NCI-H510A treated with DMSO at 0.1 percent for 48 hours (cell line): ENCODE measurements at places on chromosomes 5 and 9.

GRCh38 chr9:95611354-95611753 lies 94.6 kb upstream of the PTCH1 start:
- DNase-seq, result no peak

DNA sequence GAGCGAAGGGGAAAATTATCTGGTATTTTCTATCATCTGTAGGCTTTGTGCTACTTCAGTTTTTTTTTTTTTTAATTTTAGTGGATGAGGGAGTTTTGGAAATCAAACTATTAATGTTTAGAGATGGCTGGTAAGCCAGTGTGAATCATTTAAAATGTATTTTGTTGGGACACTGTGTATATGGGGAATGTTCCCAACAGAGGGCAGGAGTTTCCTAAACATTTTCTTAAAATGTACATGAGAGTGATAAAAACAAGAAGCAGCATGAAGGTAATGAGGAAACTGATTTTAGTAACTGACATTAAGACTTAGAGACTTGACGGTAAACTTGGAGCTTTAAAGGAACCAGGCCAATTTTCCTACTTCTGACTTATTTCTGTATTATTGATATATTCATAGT lies 68.2 kb upstream of the ITGA2 start:
- DNase-seq, result no peak

GRCh38 chr5:1272201-1272600 lies 22.7 kb downstream of the TERT start:
- DNase-seq, result no peak

GRCh38 chr5:56161927-56162326 lies 71.2 kb downstream of the ANKRD55 start:
- DNase-seq, result no peak

DNA sequence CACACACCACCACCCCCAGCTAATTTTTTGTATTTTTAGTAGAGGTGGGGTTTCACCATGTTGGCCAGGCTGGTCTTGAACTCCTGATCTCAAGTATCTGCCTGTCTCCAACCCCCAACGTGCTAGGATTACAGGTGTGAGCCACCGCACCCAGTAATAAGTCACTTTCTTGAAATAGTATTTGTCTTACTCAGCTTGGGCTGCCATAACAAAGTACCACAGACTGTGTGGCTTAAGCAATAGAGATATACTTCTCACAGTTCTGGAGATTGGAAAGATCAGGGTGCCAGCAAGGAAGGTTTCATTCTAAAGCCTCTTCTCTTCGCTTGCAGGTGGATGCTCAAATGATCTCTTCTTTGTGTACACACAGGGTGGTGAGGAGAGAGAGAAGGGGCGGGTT lies 99.8 kb downstream of the ARRDC3 start:
- no peak for DNase-seq

- DNase-seq, result no peak
Observed at GRCh38 chr5:125798307-125798706, 624.9 kb upstream of the GRAMD2B start.

DNA sequence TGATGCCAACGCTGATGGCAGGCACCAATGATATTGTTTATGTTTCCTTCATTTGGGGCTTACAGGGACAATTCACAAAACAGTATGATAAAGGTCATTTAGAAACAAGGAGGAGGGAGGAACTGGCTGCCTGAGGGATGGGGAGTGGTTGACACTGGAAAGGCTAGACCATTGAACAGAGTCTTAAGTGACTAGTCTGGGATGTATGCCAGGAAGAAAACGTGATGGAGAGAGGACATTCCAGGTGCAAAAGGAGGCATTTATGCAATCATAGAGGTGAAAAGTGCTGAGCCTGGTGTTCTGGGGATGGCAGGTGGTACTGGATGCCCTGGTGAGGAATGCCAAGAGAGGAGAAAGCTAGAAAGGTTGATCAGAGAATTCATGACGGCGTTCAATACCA lies 153.4 kb downstream of the ZNF462 start:
- DNase-seq, result no peak

DNA sequence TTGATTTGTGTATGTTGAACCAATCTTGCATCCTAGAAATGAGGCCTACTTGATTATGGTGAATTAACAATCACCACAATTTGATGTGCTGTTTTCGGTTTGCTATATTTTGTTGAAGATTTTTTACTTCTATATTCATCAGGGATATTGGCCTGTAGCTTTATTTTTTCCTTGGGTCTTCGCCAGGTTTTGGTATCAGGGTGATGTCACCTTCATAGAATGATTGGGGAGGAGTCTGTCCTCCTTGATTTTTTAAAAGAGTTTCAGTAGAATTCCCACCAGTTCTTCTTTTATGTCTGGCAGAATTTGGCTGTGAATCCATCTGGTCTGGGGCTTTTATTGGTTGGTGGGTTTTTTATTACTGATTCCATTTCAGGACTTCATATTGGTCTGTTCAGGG lies 115.2 kb downstream of the CPLANE1 start:
- DNase-seq, result no peak

- DNase-seq, result peak; percentile 80
Observed at GRCh38 chr9:128072144-128073021, 4.4 kb downstream of the SLC25A25 start.

- DNase-seq, result no peak
Observed at GRCh38 chr5:131854134-131854533, 57.3 kb upstream of the FNIP1 start.

DNA sequence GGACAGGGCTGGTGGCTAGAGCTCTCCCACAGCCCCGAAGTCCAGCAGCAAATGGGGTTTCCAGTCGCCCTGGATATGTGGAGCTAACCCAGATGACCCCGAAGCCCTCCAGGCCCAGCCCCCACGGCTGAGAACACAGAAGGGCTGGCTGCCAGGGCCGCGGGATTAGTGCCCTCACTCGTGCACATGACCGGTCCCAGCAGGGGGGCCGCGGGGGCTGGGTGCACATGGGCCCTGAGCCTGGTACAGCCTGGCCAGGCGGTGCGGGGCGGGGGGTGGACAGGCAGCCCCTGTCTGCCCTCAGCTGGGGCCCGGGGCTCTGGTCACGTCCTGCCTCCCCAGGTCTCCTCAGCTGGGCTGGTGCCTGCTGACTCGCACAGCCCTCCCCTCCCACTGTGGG lies 5.9 kb downstream of the SSNA1 start:
- DNase-seq, result no peak
